ENCODE measurements at places on chromosomes 4 and X. TPM values are rescaled to one million over a fixed set of nuclear protein-coding genes. Genes with fewer than 3 reads are reported as not detected.

DNA sequence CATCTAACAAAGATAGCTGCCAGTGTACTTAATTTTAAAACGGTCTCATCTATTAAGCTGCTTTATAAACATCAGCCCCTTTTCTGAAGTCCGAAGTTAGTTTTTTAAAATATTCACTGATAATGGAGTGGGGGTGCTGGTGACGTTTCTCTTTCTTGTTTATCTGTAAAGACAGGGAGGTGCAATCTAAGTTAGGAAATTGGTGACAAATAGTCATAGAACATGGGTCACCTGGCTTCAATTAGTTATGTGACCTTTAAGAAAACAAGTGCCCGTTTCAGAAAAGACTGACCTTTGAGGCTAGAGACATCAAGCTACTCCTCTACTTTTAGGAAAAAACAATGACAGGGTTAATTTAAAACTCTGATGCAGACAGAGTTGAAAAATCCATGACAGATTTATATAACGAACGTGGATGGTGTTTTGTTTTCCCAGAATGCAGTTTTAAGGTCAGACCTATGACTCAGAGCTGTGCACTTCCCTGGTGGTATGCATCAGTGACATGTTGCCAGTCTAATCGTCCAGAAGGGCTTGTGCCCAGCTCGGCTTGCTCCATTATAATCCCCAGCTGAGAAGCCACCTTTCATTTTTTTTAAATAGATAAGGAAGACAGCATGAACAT, 38.2 kb downstream of the FHL1 start:
- DNase-seq, result no peak

DNA sequence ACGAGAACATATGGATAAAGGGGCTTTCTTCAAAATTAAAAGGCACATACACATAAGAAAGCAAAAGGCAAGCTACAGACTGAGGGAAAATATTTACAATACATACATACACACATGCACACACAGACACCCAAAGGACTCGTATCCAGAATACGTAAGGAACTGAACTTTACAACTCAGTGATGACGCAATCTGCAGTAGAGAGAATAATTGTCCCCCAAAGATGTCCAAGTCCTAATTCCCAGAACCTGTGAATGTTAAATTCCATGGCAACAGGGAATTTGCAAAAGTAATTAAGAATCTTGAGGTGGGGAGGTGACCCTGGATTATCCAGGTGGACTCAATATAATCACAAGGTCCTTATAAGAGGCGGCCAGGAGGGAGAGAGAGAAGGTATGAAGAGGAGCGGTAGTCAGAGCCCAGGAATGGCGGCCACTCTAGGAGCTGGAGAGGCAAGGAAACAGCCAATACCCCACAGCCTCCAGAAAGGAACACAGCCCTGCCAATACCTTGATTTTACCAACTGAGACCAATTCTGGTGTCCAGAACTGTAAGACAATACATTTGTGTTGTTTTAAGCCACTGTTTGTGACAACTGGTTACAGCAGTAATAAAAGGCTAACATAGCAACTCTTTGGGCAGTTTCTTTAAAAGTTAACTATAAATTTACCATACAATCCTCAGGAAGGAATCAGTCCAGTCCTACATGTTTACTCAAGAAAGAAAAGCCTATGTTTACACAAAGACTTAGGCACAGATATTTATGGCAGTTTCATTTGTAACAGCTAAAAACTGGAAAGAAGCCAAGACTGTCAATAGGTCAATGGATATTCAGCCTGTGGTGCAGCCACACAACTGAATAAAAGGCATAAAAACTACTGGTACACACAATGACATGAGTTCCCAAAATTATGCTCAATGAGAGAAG, 27.3 kb upstream of the STS start:
- no peak for DNase-seq

DNA sequence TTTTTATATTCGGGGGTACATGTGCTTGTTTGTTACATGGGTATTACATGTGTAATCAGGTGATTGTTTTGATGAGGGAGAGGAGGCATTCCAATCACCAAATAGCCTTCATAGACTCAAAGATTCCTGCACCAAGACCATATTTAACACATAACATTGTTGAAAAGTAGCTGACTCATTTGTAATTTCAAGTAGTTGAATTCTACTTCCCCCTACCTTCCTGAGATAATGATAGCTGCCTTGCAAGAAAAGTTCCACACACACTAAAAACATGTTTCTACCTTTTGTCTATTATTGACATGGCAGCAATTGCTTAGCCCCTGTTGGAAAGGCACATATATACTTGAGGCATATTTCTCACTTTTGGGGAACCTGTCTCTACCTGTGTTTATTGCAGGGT, 16.1 kb downstream of the PGAM4 start:
- DNase-seq, result no peak

EDNRA gene
- total RNA-seq, result 10.3 TPM

DNA sequence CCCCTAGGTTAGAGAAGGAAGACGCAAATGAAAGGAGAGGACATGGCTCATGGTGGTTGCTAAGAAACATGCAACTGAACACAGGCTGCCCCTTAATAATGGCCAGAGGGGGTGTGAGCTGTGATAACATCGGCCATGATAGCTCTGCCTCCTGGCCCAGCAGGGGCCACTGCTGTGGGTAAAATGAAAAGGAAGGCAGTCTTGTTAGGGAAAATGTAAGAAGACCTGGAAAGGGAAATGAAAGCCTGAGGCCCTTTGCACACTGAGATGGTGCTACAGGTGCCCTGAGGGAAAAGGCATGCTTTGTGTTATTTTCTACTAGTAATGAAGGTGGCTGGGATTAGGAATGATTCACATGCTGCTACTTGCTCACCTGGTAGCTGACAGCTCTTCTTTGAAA, 123.6 kb upstream of the MID1 start:
- no peak for DNase-seq

SERTM2 gene
- 0.15 TPM for total RNA-seq

- no peak for DNase-seq
These were observed 14.4 kb downstream of the AR start for GRCh38 chrX:67558267-67558666.

FRMD7 gene
- total RNA-seq, result not detected

- DNase-seq, result no peak
These were observed 106.6 kb upstream of the PDE5A start for GRCh38 chr4:119735165-119735651.

GPAT3 gene
- total RNA-seq, result 6.7 TPM

GRCh38 chr4:11532138-11532537, 103.4 kb upstream of the HS3ST1 start:
- DNase-seq, result no peak

DNA sequence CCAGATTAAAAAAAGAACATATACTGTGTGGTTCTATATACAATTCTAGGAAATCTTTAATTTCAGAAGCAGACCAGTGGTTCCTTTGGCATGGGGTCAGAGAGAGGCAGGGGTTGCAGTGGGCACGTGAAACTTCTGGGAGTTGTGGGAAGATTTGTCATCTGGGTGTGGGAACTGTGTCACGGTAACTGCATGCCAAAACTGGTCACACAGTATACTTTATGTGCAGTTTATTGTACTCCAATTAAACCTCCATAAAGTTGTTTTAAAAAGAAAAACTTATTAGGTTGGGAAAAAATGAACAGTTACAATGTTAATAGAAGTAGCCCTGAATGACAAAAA, 26.7 kb upstream of the STS start:
- DNase-seq, result no peak

GRCh38 chrX:43882294-43882681, at the start of gene MAOB:
TSS of gene MAOB (minus strand) at chrX:43882450. CDS start at chrX:43882299, 151 bp downstream.
- DNase-seq, result no peak

FGFR3 gene
- total RNA-seq, result 476 TPM

DNA sequence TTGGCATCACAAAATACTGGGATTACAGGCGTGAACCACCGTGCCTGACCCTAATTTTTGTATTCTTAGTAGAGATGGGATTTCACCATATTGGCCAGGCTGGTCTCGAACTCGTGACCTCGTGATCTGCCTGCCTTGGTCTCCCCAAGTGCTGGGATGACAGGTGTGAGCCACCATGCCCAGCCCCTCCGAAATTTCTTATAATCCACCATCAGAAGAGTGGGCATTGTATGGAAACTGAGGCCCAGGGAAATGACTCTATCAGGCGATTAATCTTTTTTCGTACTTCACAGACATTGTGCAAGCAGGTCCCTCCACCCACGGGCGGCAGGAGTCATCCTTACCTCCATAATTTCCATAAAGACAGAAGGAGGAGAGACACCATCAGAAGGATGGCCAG, 16.0 kb downstream of the CRLF2 start:
- no peak for DNase-seq

DNA sequence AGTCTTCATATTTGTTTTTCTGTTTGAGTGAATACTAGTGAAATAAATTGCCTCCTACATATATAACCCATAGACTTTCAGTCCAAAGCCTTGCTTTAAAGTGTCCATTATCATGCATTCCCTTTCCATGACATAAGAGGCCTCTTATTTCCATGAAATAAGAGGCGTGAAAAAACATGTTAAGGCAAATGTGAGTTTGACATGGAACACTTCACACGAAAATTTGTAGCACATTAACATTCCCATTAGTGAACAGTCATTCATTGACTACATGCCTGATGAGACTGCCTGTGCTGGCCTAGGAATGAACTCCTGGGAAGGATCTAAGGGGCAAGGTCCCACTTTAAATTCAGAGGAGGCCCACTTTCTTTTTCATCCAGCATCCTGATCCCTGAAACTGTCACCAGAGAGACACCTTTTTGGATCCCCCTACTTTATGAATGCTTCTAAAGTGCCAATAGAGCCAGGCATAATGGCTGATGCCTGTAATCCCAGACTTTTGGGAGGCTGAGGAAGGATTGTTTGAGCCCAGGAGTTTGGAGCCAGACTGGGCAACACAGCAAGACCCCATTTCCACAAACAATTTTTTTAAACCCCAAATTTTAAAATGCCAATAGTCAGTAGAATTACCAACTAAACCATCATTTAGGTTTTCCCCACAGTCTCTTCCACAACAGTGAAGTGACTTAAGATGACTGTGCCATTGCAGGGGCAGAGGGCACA, 6.7 kb downstream of the RTL8B start:
- no peak for DNase-seq

CT45A1 gene
- not detected for total RNA-seq

DNA sequence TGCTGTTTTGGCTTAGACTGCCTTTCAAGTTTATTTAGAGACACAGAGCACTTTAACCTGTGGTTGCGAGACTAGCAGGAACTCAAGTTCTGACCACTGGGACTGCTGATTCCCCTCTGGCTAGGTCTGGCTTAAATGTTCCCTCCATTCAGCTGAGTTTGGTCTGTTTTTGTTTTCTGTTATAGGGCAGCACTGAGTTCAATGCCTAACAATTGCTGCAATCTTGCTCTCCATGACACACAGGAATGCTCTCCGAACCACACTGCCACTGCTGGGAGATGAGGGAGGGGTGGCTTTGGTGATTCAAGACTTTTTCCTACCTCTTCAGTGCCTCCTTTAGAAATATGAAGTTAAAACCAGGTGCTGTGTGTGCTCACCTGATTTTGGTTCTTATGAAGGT, 106.3 kb upstream of the EOLA2 start:
- DNase-seq, result no peak

GRCh38 chr4:165663411-165663810, 209.6 kb upstream of the TLL1 start:
- DNase-seq, result no peak

CNKSR2 gene
- 1.1 TPM for total RNA-seq

GYG2 gene
- total RNA-seq, result 7.7 TPM

DOCK11 gene
- 4.6 TPM for total RNA-seq

GRCh38 chrX:12956704-12957534, 18.0 kb upstream of the TMSB4X start:
- no peak for DNase-seq

DNA sequence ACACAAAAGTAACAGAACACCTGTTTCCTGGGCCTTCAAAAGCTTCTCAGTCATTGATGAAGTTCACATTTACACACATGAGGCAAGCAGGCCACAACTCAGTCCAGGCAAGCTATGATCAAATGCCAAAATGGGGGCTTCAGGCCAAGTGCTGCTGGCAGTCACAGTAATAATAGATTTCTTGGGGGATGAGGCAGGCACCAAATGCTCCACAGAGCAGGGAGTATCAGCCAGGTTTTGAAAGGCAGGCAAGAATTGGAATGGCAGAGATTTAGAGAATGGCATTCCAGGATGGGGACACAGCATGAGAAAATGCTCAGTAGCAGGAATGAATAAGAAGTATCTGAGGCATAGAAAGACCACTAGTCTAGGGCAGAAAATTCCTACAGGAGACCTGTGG, 52.8 kb downstream of the GRIA3 start:
- no peak for DNase-seq

HELT gene
- total RNA-seq, result 0.34 TPM

DNA sequence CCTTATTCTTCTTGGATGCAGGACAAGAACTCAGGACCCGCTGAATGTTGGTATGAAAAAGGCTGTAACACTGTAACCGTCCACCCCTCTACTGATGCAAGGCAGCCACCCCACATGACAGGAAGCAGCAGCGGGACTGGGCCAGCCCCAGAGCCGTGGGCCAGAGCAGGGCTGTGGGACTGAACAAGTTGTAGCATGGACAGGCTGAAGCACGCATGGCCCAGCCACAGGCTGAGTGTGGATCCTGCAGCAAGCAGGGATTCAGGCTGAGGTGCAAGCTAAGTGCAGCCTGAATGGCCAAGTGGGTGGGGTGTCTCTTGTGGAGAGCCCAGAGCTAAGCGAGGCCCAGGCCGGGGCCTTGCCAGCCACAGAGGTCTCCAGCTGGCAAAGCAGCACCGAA, 632.2 kb downstream of the SPOCK3 start:
- DNase-seq, result no peak

DNA sequence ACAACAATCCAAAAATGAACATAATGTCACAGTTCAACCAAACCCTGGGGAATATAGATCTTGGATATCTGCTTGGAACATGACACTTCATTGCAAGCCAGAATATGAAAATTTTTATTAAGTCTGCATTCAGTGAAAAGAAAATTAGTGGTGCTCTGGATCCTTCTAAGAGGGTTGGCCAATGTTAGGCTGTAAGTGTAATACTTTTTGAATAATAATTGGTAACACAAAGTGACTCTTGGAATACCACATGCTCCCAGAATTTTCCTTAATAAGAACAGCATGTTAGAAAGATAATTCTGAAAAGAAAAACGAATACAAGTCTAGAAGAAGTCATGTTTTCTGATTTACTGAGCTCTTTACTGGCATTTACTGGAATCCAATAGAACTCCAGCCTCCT, 175.8 kb downstream of the RASL11B start:
- no peak for DNase-seq

DNA sequence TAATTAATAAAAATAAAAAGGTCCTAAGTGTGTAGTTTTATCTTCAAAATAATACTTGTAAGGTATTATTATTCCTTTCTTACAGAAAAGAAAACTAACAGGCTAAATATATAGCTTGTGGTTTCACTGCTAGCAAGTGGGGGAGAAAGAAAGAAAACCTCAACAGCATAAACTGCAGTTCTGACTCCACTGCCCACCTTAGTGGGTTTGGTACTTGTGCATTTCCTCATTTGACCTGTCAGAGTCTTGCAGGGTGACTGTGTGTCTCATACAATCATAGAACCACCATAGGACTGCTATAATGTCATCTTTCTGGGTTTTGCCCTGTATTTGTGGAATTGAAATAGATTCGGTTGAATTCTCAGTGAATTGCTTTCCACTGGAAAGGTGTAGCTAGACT, 94.7 kb upstream of the PUDP start:
- DNase-seq, result no peak
